ENCODE measurements at places on chromosomes 4 and X.
A peak's percentile ranks its signal among the peaks of the same experiment; 100 is the strongest.

DNA sequence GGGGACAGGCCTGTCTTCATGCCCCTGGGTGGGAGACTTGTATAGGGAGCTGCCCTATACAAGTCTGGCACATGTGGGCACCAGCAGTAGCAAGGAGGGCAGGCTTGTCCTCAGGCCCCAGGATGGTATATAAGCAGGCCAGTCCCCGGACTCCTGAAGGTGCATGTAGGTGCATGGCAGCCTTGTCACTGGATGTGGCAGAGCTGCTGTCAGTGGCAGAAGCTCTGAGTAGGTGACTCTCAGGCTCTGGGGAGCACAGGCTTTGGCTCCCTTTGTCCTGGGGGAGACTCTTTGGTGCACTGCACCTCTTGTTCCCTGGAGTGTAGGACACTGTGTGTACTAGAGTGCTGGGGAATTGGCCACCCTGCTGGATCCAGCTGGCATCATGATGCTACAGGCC lies 376.7 kb upstream of the DIPK2B start:
- DNase-seq: no peak

- DNase-seq: no peak
These were observed 9.6 kb upstream of the TSPYL2 start for GRCh38 chrX:53072418-53073114.

DNA sequence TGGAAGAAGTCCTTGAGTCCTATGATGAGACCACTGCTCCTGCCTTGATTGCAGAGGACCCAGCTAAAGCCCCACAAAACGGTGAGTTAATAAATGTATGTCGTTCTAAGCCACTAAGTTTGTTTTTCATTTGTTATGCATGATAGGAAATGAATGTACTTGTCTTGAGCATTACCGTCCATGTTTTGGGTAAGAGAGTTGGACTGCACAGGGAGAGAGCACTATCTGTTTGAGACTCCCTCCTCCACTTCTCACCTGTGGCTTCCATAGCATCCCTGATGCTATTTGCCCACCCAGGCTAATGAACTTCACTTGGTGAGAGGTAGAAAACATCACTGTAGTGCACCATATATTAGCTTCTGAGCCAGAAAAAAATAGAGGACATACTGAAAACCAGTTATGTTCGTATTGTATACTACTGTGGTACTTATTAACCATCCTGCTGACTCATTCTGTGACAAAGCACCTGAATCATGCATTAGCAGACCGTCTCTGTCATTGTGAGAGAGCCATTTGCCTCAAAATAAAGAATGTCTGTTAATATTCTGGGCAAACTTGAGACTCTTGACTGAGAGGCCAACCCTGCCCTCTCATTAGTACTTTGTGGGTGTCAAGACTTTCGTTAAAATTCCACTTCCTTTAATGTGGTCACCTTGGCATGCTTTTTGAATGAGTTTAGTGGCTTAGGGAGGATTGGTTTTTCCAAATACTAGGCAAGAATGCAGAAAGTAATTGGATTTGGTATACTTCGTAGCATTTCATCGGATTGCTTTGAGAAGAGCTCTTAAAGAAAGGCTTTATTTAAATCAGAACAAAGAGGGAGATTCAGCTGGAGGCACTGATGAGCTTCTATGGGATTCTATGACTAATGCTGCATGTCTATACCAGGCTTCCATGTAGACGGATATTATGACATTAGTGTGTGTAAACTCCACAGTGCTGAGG lies 99.3 kb upstream of the GRPR start:
- DNase-seq: no peak

- DNase-seq: no peak
These were observed 5.0 kb downstream of the ARFIP1 start for GRCh38 chr4:152784490-152785350.

DNA sequence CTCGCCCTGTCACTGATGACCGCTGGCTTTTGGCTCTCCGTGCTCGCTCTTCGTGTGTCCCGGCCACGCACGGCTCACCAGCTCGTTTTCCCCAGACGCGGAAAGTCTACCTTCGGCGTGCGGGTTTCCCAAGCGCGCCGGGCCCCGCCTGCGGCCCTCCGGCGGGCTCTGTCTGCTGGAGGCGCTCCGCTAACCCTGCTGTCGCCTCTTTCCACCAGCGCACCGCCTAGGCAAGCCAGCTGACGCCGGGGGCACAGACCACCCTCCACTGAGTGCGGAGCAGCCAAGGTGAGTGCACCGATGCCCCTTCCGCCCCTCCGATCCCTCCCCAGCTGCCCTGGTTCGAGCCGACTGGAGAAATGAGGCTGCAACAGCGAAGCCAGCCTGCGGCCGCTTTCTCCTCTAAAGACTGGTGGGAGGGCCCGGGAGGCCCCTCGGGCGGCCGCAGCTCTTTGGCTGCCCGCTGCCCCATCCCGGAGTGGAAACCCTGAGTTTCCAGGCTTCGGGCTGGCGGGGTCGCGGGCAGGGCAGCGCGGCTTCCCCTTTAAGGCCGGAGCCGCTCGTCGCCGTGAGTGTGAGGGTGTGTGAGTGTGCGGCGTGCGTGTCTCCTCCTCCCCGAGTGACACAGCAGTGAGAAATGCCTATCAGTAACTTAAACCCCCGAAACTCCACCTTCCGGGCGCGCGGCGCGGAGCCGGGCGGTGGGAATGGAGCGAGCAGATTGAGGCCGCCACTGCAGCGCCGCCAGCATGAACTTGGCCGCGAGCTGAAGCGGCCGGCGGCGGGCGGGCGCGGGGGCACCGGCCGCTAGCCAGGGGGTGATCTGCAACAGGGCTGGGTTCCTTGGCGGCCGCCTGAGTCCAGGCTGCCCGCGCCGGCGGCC lies at the start of gene MAMLD1:
Gene MAMLD1 (plus strand): TSS at position 719 of the 883 bp plus-strand sequence. CDS start 82,200 bp downstream, outside the sequence.
- peak; percentile 38 for DNase-seq

GRCh38 chr4:7013175-7013574 lies 30.0 kb upstream of the TADA2B start:
- no peak for DNase-seq

DNA sequence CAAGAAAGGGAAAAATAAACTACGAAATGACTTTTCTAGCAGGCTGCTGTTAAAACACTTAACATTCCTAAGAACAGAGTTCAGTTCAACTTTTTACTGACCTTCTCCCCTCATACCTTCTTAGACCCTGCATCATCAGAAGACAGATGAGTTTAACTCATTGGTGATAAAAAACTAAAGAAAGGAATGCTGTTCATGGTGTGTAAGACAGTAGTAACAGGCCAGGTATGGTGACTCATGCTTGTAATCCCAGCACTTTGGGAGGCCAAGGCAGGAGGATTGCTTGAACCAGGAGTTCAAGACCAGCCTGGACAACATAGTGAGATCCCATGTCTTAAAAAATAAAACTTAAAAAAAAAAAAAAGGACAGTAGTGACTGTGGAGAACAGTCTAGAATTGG lies 16.2 kb downstream of the RBM47 start:
- no peak for DNase-seq

DNA sequence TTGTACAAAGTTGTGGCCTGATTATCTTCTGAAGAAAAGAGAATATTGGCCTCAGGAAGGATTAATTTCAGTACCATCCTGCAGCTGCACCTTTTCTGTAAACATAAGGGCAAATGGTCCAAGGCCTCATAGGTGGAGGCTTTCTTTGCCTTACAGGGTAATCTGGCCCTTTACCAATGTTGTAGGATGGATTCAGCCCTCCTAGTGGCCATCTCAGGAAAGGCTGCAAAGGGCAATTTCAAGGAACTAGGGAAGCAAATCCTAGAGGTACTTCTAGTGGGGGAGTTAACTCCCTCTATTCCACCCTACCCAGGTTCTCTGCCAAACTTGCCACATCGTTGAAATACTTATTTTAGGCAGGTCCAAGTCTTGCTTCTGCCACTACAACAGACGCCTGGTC lies 57.6 kb downstream of the UGT2B11 start:
- no peak for DNase-seq

- DNase-seq: no peak
These were observed 8.0 kb upstream of the CDKN2AIP start for GRCh38 chr4:183436417-183436816.

- DNase-seq: no peak
These were observed 160.0 kb downstream of the EFNB1 start for GRCh38 chrX:68988865-68989264.

DNA sequence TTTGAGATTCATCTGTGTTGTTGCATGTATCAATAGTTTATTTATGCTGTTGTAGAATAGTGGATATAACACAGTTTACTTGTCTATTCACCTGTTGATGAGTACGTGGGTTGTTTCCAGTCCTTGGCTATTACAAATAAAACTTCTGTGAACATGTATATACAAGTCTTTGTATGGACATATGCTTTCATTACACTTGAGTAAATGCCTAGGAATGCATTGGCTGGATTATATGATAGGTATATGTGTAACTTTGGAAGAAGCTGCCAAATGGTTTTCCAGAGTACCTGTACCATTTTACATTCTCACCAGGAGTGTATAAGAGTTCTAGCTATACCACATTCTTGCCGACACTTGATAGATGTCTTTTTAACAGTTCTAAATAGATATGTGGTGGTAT lies 16.5 kb downstream of the ART3 start:
- no peak for DNase-seq

DNA sequence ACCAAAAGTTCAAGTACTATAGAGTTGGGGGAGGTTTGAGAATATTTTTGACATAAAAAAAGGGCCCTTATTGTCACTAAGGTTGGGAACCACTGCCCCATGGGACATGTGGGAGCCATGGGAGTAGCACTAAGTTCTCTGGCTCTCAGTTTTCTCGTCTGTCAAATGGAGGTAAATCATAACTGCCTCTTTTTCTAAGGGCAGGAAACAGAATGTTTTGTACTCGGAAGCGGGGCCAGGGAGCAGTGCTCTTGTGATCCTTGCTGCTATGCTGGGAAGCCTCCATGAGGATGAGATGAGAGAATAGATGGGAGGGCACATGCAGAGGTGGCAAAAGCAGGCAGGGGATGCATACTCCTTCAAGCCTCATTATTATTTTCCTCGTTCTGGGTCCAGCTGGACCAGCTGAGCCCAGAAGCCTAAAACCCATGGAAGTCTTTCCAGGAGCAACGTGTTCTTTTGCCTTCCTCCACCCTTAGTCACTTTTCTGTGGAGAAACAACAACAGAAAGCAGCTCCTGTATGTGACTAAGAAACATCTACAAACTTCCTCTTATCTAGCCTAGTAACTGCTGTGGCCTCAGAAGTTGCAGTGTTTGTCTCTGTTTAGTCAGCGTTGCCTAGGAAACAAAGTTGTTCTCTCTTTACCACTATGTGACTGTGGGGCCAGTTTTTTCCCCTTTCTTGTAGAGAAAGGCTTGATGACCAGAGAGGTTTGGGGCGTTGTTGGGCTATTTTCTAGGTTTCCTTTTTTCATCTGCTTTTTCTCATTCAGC lies 64.8 kb downstream of the TSC22D3 start:
- peak; percentile 47 for DNase-seq

GRCh38 chrX:54045563-54046228 lies 1.4 kb upstream of the PHF8 start:
- no peak for DNase-seq

GRCh38 chr4:6557185-6557584 lies 17.8 kb upstream of the MAN2B2 start:
- DNase-seq: no peak

DNA sequence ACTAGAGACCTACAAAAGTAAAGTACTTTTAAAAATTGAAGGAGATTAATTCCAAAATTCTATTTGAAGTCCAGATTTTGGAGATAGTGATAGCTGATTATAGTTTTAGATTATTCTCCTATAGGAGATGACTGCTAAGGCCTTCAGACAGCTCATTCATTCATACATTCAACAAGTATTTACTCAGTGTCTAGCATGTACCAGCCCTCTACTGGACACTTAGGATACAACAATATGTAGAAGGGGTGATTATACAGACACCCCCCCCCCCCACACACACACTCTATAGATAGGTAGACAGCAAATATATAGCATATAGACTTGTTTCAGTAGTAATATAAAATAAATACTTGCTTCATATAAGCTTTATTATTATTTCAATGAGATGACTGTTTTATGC lies 60.4 kb upstream of the TAF9B start:
- no peak for DNase-seq

DNA sequence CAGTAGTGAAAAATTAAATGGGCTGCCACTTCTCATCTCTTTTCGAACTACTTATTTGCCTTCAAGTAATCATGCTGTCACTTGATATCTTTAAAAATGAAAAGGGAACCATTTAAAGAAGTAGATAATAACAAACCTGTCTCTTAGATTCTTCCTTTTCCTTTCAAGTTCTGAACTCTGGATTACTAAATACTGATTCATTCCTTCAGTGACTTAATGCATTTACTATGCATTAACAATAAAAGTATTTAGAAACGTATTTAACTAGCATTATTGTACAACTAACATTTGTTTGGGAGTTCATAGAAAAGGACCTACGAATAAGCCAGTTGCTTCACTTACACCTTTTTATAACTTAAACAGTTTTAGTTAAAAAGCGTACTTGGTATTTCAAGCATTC lies 61.1 kb upstream of the RAB33B start:
- no peak for DNase-seq

GRCh38 chr4:112894480-112894879 lies 155.0 kb upstream of the ANK2 start:
- no peak for DNase-seq

DNA sequence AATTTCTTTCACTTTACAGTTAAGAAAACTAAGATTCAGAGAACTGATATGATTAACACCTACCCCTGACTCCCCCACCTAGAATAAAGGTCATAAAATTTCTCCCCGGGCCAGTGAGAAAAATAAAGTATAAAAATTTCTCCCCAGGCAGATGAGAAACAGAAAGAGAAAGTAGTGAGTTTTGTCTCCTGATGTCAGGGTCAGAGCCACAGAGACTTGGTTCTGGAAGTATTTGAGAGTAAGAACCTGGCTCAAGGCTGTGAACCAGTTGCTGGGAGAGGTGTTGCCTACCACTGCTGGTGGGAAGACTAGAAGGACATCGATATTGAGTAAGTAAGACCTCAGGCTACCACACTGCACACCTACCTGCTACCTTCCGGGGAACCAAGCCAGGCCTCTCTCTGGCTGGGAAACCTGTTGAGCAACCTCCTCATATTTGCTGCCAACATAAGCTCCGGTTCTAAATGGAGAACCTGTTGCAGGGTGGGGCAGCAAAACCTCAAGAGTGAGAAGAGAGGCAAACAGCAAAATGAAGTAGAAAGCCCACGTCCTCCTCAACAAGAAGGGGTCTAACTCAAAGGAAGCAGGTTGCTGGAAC lies 104.2 kb upstream of the PUDP start:
- no peak for DNase-seq

DNA sequence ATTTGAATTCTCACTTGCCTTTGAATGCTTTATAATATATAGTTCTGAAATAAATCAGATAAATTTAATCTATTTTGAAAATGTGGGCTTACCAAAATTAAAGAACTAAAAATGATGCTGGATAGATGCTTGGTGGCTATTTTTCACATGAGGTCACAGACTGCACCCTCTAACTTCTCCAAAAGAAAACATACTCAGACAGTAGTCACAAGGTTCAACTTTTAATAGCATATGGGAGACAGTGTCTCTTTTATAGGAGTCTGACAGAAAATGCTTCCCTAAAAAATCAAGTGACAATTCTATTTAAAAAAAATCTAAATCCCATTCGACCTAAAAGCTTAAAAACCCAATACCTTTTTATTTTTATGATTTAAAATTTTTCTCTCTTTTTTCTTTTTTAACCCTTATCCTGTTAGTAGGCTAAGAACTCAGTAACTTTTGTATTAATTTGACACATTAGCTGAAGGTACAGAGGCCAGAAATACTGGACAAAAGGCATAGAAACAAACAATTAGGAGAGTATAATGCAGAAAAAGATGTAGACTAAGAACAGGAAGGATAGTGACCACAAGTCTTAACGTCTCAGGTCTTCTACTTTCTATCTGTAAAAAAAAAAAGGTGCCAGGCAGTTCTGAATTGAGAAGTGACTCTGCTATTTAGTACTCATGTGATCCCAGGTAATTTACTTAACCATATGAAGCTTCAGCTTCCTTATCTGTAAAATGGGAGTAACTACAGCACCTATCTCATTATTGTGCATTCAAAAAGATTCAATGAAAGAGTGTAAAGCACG lies 7.6 kb downstream of the TIGD4 start:
- DNase-seq: no peak

All from stimulated activated naive CD8-positive, alpha-beta T cell treated with anti-CD3 and anti-CD28 coated beads, Interleukin-15, amount 100 ng/mL, for 72 hours (primary cell).